ENCODE measurements at places on chromosomes 3 and 15. TPM values are rescaled to one million over a fixed set of nuclear protein-coding genes. Genes with fewer than 3 reads are reported as not detected.

Gene OR4M2
- not detected for total RNA-seq

Gene GJD2
- not detected for total RNA-seq

Gene ATG3
- 84.6 TPM for total RNA-seq

Gene FGF12
- 1.2 TPM for total RNA-seq

Gene GRM2
- total RNA-seq: under 0.01 TPM

Gene AP2M1
- 557 TPM for total RNA-seq

Gene LRRC3B
- not detected for total RNA-seq

Gene GBE1
- total RNA-seq: 70.5 TPM

Gene GNL3
- total RNA-seq: 113 TPM

Gene EOMES
- not detected for total RNA-seq

Gene STRC
- total RNA-seq: not detected

Gene P4HTM
- 12.1 TPM for total RNA-seq

Gene TRMT10C
- 36.1 TPM for total RNA-seq

Gene HIGD2B
- not detected for total RNA-seq

Gene STRIT1
- not detected for total RNA-seq

Gene RCN2
- total RNA-seq: 43.2 TPM

Gene NDUFB4
- 21.3 TPM for total RNA-seq

Gene LAMB2
- total RNA-seq: 1,289 TPM

Gene HAUS2
- 32.0 TPM for total RNA-seq

- DNase-seq: no peak
These were observed 8.3 kb downstream of the TF start for GRCh38 chr3:133754455-133754854.

GRCh38 chr3:28077572-28077971 is 163.8 kb upstream of the CMC1 start:
- DNase-seq: peak; percentile 2

DNA sequence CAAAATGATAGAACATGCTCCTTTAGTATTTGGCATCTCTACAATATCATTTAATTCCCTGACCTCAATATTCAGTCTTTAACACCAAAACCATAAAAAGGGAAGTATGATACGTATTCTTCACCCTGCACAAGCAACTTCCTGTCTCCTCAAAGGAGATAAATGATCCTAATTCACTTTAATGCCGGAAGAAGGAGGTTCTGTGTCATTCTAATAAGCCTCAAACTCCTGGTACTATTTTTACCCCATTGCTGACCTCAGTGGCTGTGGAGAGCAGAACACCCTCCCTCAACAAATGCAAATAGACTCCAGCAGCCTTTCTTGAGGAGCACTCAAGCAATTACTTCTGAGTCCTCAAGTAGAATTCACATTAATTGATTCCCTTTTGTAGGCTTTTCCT is 173.3 kb downstream of the TMEM108 start:
- no peak for DNase-seq

GRCh38 chr15:40500568-40501330 is 30.0 kb downstream of the CHST14 start:
- DNase-seq: peak; percentile 20

- no peak for DNase-seq
These were observed 567.0 kb upstream of the RGMA start for GRCh38 chr15:93656041-93656440.

GRCh38 chr3:193805448-193805847 is 212.4 kb downstream of the OPA1 start:
- DNase-seq: peak; percentile 94

GRCh38 chr3:43062040-43062563 is 43.8 kb downstream of the POMGNT2 start:
- DNase-seq: no peak

DNA sequence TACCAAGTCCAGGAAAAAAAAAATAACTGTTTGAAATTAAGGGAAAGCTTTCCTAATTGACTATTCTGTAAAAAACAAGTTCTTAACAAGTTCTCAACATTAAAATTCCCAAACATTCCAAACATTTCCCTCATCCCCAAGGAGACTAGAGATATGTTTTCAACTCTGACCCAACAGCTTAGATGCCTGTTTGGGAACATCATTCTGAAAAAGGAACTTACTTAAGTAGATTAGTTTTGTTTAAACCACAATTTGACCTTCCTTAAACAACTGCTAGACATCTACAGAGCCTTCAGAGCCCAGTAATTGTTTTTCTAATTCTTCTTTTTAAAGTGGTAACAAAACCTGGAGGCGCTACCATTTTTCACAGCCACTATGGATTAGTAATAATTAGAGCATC is 12.8 kb downstream of the UBR1 start:
- peak; percentile 2 for DNase-seq

- DNase-seq: no peak
These were observed 108.4 kb downstream of the OXNAD1 start for GRCh38 chr3:16373341-16373946.

DNA sequence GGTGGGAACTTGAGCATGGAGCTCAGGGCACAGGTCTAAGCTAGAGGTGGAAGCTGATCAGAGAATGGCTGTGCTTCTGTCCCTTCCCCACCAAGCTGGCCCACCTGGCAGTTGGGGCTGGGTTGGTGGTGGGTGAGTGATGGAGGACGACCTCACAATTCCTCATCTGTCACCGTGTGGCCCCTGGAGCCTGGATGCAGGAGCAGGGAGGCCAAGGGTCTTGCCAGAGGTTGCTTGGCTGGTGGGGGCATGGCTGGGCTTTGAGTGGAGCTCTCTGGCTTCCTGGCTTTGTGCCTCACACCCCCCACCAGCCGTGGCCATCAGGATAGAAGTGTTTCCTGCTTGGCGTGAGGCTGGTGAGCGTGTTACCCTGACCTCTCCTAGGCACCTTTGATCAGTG is 36.0 kb downstream of the FBLN2 start:
- DNase-seq: no peak

- DNase-seq: no peak
These were observed 44.6 kb downstream of the RASGRP1 start for GRCh38 chr15:38520035-38520434.

DNA sequence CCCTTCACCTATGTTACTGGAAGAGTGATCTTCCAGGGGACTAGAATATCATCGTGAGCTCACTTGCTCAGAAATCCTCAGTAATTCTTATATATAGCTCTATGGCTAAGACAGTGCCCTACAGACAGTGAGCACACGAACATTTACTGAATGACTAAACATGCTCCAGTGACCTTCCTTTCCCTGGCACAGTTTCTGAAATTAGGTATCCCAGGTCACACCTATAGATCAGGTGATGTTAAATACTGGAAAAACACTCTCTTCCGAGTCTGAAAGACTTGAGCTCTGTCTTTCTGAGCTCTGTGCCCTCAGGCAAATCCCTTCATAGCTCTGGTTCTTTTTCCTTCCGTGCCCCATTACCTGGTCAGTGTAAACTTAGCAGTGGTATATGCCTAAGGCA is 239.4 kb upstream of the LRIG1 start:
- no peak for DNase-seq

GRCh38 chr3:121592856-121593702 is at the start of gene FBXO40:
Gene FBXO40 (plus strand): TSS chr3:121593379. CDS start chr3:121620576, 27,197 bp downstream.
- no peak for DNase-seq

GRCh38 chr15:55661428-55661827 is 73.3 kb upstream of the PYGO1 start:
- peak; percentile 12 for DNase-seq

DNA sequence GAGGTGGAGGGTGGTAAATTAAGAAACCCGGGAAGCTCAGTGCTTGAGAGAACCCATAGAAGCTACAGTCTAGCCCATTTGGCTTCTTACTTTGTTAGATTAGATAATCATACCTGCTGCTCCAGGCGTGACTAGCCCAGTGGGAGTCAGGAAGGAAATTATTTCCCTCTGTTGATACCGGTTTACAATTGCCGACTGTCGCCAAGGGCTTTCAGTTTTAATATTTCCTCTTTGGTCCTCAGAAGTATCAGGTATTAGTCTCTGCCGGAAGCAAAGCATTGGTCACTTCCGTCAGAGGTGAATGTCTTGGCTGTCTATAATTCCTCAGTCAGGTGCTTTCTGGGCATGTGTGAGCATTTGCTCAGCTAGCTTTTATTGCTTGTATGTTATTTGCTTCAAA is 75.2 kb downstream of the LPP start:
- DNase-seq: peak; percentile 91

GRCh38 chr3:127632035-127632820 is 3.2 kb downstream of the PODXL2 start:
- DNase-seq: peak; percentile 15

- no peak for DNase-seq
These were observed 67.0 kb upstream of the GPR149 start for GRCh38 chr3:154496978-154497377.

DNA sequence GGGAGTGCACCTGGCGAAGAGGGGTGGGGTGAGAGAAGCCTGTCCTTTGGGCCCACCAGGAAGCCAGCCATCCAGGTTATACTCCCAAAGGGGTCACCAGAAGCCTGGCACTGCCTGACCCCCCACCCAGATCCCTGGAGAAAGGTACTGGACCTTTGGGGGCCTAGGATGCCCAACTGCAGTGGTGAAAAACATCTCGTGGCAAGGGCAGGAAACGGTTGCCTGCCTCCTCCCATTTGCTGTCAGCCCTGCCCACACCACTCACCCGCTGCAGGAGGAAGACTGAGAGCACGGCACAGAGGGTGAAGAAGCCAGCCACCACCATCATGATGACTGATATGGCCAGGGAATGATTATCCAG is 2.2 kb upstream of the ULK3 start:
- DNase-seq: no peak

DNA sequence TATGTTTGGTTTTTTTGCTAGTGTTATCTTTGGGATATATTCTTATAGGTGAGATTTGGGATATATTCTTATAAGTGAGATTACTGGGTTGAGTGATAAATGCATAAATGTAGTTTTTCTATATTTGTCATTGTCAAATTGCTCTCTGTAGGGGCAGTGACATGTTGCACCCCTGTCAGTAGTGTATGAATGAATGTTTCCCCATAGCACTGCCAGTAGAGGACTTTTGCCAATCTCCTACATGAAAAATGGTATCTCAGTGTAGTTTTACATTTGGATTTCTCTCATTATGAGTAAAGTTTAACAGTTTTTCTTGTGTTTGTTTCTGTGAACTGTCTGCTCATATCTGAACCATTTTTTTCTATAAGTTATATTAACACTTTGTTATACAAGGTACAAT is 13.6 kb downstream of the U2SURP start:
- DNase-seq: no peak

- DNase-seq: no peak
These were observed 11.8 kb downstream of the NPTN start for GRCh38 chr15:73621286-73621826.

DNA sequence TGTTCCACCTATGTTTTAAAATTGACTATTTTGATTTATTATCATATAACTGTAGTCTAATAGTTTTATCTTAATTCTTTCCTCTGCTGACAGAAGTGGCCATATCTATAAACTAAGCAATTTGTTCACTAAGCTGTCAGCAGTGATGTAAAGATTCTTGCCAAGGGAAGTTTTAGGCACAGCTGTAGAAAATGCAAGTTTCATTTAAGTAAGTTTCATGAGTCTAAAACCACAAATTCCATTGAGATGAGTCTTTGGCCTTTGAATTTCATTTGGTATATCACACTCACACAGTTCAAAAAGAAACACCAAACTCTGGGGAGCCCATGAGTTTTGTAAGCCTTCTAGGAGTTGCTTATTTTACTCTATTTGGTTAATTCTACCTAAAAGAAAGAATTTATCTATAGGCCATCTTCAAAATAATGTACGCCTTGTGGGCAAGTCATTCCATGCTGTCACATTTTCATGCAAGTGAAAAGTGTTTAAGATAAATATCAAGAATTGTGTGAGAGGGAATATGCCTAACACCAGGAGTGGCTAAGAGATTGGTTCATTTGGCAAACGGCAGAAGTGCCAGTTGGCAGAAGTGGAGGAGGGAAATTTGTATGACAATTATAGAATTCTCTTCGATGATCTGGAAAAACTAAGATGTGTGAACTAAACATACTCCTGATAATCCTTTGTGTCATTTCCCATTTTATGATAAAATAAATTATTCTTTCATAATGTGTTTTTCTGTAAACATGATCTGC is 292.9 kb downstream of the ZIC4 start:
- no peak for DNase-seq

- peak; percentile 31 for DNase-seq
These were observed 50.5 kb downstream of the UBE2E1 start for GRCh38 chr3:23856286-23856685.

DNA sequence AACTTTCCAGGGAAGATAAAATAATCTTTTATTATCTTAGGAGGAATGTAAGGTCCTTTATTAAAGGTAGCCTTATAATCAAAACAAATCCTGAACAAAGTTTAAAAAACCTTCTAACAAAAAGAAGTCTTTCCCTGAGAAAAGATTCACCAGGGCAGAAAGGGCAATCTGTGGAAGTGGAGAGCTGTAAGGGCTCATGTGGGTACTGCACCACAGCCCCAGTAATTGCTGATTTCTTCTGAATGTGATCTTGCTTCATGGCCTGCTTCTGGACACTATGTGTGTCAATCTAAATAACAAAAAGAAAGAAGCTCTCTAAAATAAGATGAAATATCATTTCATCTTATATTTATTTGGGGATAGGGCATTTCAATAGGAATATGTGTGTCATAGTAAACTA is 1501.6 kb downstream of the OTOL1 start:
- no peak for DNase-seq

- DNase-seq: no peak
These were observed 108.7 kb downstream of the MYO9A start for GRCh38 chr15:72009222-72009621.

- DNase-seq: no peak
These were observed 8.1 kb upstream of the TCAIM start for GRCh38 chr3:44330444-44330843.

GRCh38 chr15:59996298-59997041 is 7.6 kb upstream of the FOXB1 start:
- DNase-seq: no peak

DNA sequence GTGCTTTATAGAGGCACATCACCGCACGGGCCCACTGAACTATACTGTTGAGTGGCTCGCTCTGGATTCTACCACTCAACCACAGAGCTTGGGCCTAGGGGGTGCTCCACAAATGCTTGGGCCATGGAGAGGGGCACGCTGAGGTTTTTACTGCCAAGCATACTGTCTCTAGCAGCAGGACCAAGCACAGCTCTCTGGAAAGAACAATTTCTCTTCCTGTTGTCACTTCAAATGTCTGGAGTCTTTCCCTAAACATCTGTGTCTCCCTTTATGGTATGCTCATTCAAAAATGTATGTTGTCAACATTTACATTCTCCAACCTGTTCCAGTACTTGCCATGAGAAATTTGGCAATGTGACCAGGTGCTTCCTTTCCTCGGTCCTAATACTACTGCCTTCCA is 114.7 kb upstream of the TPM1 start:
- DNase-seq: no peak

DNA sequence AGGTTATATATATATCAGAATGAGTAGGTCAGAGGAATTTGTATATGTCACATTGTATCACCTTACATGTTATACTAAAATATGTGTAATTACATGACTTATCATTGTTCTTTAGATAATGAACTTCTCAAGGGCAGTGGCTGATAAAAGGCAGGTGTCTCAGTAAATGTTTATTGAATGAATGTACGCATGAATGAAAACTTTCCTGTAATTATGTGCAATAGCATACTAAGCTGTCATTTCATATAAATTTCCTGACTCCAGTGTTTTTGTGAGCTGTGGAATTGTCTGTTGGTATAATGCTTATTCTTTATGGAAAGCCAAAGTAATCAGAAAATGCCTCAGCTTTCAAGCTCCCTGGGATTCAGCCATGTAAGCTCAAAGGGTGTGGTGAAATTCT is 4.2 kb downstream of the TBC1D23 start:
- DNase-seq: no peak
